ENCODE measurements at places on chromosomes 3 and 15.

- peak; percentile 55 for DNase-seq
Observed at GRCh38 chr3:123089611-123090331, 22.9 kb downstream of the PDIA5 start.

GRCh38 chr3:74200952-74201351 lies 413.5 kb downstream of the CNTN3 start:
- no peak for DNase-seq

GRCh38 chr15:22806664-22807063 lies 20.2 kb downstream of the NIPA1 start:
- no peak for DNase-seq

- DNase-seq, result no peak
Observed at GRCh38 chr15:39869254-39869653, 50.8 kb downstream of the GPR176 start.

- DNase-seq, result no peak
Observed at GRCh38 chr15:38058596-38059075, 124.2 kb downstream of the TMCO5A start.

- DNase-seq, result no peak
Observed at GRCh38 chr3:194103505-194103904, 32.4 kb upstream of the HES1 start.

DNA sequence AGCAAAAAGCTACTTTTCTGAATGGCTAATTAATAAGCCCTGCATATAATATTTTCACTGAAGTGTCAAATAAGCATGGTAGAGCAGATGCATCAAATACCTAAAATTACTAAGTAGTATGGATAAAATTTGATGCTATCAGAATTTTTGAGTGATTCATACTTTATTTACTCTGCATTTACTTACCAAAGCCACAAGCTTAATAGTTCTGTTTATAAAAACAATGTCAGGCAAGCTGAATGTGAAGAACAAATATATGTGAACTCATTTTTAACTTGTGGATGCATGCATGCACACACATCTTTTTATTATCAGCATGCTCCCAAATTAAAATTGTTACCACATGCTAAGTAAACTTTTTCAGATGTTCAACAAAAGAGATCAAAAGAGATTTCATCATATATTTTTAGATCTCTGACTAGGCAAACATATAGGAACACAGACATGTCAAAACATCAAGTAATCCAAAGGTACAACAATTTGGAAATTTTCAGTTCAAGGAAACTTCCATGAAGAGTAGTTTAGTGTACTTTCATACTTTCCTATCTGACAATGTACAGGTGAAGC lies 969.4 kb downstream of the ROBO1 start:
- no peak for DNase-seq

GRCh38 chr15:50057905-50058639 lies 61.0 kb downstream of the ATP8B4 start:
- peak; percentile 31 for DNase-seq

- no peak for DNase-seq
Observed at GRCh38 chr3:10549617-10550230, 44.3 kb upstream of the ATP2B2 start.

DNA sequence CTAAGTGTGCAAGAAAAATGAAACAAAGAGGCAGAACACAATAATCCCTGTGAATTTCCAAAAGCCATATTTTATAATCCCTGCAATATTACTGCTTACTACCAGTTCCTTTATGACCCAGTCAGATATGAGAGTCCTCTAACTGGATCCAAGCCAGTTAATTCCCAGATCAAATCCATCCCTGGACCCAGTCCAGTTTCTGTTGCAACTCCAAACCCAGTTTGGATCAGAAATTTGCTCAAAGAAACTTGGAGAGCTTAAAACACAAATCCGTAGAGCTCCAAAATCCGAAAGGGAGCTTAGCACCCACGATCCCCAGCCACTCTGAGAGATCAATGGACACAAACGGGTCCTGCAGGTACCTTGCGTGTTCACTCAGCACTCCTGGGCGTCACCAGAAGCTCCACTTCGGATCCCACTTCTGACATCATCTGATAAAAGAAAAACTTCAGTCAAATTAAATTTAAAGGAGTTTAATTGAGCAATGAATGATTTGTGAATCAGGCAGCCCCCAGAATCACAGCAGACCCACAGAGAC lies 32.6 kb upstream of the THUMPD3 start:
- DNase-seq, result no peak

GRCh38 chr15:53404930-53405493 lies 354.5 kb downstream of the WDR72 start:
- no peak for DNase-seq

- peak; percentile 12 for DNase-seq
Observed at GRCh38 chr3:148707601-148708380, 10.1 kb downstream of the AGTR1 start.

GRCh38 chr15:91254766-91255165 lies 154.7 kb downstream of the SV2B start:
- DNase-seq, result no peak

DNA sequence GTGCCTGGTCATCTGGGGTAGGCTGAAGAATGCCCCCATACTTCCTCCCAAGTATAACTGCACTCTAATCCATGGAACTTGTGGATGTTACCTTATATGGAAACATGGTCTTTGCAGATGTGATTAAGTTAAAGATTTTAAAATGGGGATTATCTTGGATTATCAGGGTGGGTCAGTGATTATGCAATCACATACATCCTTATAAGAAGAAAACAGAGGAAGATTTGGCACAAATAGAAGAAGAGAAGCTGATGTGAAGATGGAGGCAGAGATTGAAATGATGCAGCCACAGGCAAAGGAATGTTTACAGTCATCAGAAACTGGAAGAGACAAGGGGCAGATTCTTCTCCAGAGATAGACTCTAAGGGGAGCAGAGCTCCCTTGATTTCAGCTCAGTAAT lies 1.8 kb upstream of the MRPS22 start:
- DNase-seq, result no peak

GRCh38 chr3:29649815-29650547 lies 369.1 kb downstream of the RBMS3 start:
- peak; percentile 11 for DNase-seq

DNA sequence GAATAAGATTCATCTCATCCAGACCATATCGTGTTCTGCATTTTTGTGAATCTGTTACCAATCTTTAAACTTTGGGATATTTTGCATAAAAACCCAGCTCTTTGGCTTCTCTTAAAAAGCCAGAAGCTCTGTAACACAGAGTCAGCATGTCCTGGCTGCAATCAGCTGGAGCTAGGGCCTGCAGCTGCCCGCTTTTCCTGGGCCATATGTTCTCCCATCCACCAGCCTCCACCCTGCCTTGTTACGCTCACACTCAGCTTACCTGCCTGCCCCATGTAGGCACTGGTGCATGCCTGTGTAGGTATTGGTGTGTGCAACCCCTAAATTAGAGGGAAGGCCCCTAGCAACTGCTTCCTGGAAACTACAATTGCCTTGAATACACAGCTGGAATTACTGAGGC lies 48.2 kb downstream of the CRYGS start:
- DNase-seq, result no peak

DNA sequence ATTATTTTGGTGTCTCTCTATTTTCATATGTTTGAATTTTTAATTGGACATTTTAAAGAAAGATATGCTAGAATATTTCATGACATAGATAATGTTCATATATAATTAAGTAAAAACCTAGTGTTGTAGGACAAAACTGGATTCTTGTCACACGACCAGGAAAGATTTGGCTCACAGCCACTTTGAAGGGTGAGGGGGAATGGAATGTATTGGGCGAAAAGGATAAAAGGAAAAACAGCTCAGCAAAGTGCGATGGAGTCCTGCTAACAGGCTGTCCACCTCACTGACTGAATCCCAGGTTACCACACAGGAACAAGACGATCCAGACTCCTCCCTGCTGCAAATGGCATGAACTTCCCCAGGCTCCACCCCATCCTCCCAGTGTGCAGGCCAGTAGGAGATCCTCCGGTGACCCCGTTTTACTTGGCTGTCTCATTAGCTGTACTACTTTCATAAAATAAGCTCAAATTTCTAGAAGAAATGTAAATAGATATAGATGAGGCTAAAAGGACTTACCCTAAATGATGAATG lies 186.2 kb downstream of the CD47 start:
- no peak for DNase-seq

DNA sequence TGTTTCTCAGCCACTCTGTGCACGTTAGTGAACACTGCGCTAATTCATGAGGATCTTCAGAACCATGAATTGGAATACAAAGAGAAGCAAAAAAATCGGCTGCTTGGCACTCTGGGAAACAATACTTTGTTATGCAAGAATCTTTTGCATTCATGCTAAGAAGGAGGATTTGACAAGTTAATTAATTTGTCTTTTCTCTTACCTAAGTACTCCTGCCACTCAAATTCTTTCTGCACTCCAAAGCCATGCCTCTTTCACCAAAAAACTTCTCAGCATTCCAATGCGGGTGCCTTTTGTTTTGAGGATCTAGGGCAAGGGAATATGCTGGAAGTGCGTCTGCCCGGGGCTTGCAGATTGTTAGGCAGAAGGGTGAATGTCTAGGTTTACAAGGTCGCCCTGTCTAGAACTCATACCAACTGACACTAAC lies 11.3 kb upstream of the KAT2B start:
- DNase-seq, result no peak

DNA sequence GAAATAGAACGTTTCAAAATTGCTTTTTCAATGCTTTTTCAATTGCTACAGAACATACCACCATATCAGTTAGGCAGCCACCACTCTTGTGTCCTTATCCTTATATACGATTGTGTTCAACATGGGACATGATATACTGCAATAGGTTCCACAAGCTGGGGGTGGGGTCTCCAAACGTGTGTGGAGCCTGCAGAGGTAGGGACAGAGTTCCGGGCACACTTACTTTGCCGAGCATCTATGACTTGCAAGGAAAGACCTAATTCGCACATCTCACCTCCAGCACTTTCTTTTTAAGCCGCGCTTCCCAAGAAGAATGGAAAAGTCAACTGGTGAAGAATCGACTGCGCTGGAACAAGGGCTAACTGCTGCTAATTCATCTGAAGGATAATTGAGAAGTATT lies 39.6 kb upstream of the SFMBT1 start:
- DNase-seq, result no peak

DNA sequence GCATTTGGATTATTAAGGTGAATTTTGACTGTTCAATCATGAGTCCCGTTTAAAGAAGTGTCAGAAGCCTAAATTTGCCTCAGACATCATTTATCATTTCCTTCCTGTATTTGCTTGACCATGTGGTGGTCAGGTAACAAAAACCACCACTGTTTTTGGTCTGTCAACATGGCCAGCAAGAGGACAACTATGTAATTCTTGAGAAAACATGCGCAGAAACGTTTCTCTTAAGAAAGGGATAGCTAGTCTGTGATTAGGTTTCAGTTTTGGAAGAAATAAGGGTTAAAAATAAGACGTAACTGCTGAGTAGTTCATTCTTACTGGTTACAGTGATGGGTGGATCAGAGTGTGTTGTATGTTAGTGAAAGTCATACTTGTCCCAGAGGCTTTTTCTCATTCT lies 204.5 kb downstream of the AKAP13 start:
- DNase-seq, result no peak

GRCh38 chr3:166263460-166263859 lies 426.2 kb upstream of the BCHE start:
- no peak for DNase-seq

GRCh38 chr3:60952055-60952454 lies 299.2 kb downstream of the FHIT start:
- no peak for DNase-seq

GRCh38 chr15:59380902-59381610 lies 8.4 kb upstream of the MYO1E start:
- no peak for DNase-seq

DNA sequence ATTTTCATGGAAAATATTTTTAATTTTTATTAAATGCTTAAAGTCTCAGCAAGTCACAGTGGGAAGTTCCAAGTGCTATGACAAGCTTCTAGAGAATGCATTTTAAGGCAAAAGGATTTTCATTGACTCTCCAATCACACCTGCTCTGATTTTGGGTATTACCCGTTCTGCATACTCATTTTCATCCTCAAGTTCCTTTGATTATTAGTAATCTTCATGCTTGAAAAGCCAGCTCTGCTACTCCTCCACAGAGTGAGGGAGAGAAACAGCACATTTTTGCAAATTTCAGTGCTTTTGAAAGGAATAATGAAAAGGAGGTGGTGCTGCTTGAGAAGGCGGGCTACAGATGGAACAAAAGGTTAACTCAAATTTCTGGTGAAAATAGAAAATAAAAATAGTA lies 450.7 kb downstream of the NSUN3 start:
- no peak for DNase-seq

DNA sequence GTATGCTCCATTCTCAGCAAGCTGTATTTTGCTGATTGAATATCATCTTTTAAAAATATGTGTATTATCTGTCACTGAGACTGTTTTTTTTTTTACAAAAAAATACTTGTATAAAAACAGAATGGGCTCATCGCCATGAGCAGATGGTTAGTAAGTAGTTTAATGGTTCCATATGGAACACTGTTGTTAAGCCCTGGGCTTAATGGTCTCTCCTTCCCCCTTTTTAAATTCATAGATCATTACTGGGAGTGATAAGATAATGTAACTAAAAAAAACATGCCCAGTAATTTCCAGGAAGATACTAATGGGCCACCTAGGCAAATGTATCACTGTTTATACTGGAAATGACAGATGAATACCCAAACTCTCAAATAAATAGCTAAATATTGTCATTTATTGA lies 95.3 kb upstream of the TPRG1 start:
- DNase-seq, result no peak

Data from GM23248 (cell line).